ENCODE measurements at places on chromosomes 6 and 20.

GRCh38 chr6:158831571-158831970 lies 12.4 kb upstream of the EZR start:
- DNase-seq = no peak

DNA sequence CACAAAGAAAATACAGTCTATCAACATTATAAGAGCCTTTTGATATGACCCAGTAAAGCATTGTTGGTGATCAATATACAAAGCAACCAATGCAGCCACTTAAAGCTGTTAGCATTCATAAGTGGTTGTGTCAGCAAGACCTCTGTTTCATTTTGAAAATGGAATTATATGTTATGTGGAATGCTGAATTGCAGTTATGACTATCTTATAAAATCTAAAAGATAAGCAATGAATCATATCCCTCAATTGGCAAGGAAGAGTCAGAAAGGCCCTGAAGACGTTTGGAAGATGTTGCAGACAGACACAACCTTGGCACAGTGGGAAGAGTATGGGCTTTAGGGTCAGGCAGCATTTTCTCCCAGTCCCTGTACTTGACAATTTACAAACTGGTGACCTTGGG lies 93.8 kb upstream of the RNF217 start:
- no peak for DNase-seq

GRCh38 chr20:16810216-16810615 lies 62.1 kb downstream of the OTOR start:
- no peak for DNase-seq

DNA sequence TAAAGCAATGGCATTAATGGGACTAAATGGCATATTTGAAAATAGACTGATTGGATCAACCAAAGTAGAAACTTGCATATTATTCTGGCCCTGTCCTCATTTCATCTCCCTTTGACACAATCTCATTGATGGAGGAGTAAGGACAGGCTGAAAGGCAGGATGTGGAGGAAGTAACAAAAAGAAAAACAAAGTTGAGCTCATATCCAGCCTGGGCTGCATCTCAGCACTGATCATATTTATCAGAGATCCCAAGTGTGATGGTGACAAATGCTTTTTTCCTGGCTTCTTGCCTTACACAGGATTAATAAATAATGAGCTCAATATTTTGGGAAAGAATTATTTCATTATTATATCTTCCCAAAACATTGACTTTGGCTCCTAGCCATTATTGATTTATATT lies 622.7 kb downstream of the CD109 start:
- DNase-seq = no peak

- DNase-seq = no peak
Observed at GRCh38 chr6:18245642-18246041, 18.7 kb downstream of the DEK start.

DNA sequence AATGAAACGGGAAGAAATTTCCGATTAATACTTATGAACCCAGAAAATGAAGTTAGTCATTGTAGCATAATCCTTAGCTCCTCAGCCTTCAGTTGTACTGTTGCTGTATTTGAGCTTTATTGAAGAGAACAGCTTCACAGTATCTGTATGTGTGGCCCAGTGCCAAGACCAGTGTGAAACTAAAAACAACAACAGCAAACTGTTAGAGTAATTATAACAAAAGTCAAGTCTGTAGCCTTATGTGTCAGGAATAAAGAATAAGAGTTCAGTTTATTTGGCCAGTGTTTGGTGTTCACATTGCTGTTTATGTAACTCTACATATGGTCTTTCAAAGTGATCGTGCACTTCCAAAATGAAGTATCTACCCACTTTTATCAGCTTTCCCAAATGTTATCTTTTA lies 70.9 kb downstream of the ARID1B start:
- DNase-seq = no peak
